Left ventricle myocardium inferior (tissue), 1 donor: ENCODE measurements at places on chromosomes 6 and 20. TPM values are rescaled to one million over a fixed set of nuclear protein-coding genes. Genes with fewer than 3 reads are reported as not detected.
A peak's percentile ranks its signal among the peaks of the same experiment; 100 is the strongest.

The IYD gene
- not detected for total RNA-seq

GRCh38 chr20:5328268-5328667 lies 11.5 kb upstream of the PROKR2 start:
- no peak for DNase-seq

DNA sequence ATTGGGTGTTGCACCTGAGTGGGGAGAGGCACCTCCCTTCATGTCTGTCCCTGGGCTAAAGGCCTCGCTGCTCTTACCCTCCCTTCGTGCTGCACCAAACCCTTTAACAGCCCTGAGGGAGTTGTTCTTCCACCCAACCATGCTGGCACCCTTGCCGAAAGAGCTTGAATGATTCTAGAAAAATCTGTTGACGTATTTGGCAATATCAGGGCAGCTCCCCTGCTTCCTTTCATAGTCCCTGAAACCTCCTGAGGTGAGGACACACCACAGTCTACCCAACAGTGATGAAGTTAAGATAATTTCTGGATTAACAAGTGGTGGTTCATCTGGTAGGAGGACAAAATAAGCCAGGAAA lies 15.3 kb downstream of the CD83 start:
- DNase-seq: no peak

GRCh38 chr6:128606611-128607010 lies 86.2 kb upstream of the PTPRK start:
- DNase-seq: no peak

- DNase-seq: no peak
Measured at GRCh38 chr20:25135031-25135430, 53.1 kb upstream of the VSX1 start.

- no peak for DNase-seq
Measured at GRCh38 chr20:23150304-23151007, 64.3 kb upstream of the CD93 start.

DNA sequence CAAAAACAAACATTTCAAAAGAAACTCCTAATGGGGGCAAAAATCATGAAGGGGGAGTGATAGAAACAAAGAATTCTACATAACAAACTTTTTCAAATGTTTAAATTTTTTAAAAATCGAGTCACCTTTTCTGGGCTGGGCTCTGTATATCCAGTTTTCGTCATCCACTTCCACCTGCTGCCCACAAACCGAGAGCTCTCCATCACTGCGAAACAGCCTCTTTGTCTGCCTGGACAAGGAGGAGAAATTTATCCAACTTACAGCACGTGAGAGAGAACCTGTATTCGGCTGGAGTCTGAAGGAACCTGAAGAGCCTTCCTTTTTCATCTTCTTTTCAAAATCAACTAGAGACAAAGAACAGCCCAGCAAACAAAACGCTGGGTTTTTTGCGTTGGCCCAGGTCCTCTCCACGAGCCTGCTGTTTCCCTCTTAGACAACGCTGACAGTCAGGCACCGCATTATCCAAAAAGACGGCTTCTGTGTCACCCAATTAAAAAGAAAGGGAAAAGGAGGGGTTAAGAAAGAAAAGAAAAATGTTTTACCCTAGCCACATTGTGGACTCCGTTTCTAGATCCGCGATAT lies 72.4 kb upstream of the NHSL1 start:
- DNase-seq: no peak

DNA sequence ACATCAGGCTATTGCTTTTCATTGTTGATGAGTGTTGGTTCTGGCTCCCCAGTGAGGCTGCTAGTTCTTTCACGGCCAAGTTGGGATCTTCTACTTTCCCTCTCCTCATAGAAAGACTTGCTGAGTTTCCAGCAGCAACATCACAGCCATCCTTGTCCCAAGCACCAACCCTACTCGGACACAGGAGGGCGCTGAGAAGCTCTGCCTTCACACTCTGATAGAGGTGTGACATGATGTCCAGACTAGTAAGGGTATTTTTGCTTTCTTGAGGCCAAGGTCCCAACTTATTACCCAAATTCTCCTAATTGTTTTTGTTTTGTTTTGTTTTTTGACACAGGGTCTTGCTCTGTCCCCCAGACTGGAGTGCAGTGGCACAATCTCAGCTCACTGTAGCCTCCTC lies 3.0 kb upstream of the GCM1 start:
- no peak for DNase-seq

- DNase-seq: no peak
Measured at GRCh38 chr6:11243861-11244260, 11.4 kb upstream of the NEDD9 start.

The SPATS1 gene
- total RNA-seq: not detected

GRCh38 chr6:112485827-112486212 lies 138.7 kb downstream of the RFPL4B start:
- DNase-seq: no peak

- DNase-seq: no peak
Measured at GRCh38 chr6:142952614-142953013, 7.6 kb upstream of the HIVEP2 start.

DNA sequence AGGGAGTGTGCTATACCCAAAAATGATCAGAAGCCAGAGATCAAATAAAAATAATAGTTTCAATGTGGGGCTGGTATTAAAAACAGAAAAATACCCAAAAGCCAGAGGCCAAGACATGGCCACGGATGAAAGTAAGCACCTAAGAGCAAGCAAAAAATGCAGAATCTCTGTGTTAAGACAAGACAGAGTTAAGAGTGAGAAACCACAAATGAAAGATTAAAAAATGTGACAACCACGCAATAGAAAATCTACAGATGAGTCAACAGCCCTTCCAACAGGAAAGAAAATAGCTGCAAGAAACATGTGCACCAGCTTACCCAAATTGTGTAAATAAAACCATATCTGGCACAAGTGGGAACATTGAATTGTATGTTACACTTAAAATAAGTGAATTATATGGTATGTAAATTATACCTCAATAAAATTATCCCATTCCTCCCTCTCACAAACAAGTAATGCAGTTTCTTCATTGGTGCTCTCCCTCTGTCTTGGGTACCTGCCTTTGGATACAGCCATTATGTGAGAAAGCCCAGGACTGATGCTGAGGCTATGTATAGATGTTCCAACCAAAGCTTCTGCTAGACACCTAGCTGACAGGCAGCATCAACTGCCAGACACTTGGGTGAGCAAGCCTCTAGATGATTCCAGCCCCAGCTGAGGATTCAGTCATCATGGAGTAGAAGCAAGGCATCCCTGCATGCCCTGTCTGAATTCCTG lies 55.3 kb upstream of the UFL1 start:
- no peak for DNase-seq

The DCBLD1 gene
- total RNA-seq: 5.5 TPM

The EEF1A2 gene
- total RNA-seq: 1,286 TPM

The RANBP9 gene
- total RNA-seq: 33.2 TPM

- DNase-seq: peak; percentile 64
Measured at GRCh38 chr20:39986173-39986904, 702.7 kb downstream of the MAFB start.

The LRRC73 gene
- total RNA-seq: 1.6 TPM

- no peak for DNase-seq
Measured at GRCh38 chr20:35947907-35948306, 6.4 kb downstream of the SCAND1 start.

DNA sequence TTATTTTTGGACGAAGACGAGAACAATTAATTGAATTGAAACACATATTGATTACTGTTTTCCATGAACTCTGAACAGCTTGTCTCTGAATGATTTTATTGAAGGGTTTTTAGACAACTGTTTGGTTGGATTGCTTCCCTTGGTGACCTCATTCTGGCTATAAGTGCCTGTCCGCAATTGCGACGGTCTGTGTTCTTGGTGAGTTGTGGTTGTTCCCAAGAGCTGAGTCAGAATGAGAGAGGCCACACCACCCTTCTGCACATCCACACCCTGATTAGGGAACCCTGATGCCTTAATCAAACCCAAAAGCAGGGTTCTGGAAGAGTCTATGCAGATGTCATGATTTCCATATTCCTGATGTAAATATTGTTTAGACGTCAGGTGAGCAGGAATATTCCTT lies 747.0 kb downstream of the PTPRT start:
- DNase-seq: peak; percentile 20

DNA sequence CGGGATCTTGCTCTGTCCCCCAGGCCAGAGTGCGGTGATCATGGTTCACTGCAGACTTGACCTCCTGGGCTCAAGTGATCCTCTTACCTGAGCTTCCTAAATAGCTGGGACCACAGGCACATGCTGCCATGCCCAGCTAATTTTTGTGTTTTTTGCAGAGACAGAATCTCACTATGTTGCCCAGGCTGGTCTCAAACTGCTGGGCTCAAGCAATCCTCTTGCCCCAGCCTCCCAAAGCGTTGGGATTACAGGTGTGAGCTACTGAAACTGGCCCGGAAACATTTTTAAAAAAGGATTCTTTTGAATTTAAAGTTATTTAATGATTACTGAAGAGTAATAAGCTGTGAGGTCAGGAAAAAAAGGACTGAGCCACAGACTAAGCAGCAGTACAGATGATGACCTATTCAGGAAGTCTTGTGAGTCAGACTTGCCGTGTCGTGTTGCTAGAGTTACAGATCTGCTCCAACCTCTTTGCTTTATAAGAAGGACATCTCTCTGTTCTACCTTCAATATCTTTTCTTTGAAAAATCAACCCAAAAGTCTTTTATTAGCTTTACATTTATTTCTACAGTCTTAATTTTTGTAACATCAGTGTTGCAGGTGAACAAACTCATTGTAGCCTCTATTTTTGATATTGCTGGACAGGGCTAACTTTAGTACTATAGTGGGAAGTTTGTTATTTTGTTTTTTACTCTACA lies 108.7 kb downstream of the NCOA3 start:
- DNase-seq: no peak

- DNase-seq: no peak
Measured at GRCh38 chr6:162882801-162883481, 155.2 kb downstream of the PACRG start.

- DNase-seq: no peak
Measured at GRCh38 chr20:63104312-63105181, 97.8 kb upstream of the BHLHE23 start.

GRCh38 chr6:51553246-51554015 lies 534.0 kb downstream of the PKHD1 start:
- no peak for DNase-seq

- no peak for DNase-seq
Measured at GRCh38 chr6:44054721-44055559, 72.3 kb downstream of the MRPL14 start.

DNA sequence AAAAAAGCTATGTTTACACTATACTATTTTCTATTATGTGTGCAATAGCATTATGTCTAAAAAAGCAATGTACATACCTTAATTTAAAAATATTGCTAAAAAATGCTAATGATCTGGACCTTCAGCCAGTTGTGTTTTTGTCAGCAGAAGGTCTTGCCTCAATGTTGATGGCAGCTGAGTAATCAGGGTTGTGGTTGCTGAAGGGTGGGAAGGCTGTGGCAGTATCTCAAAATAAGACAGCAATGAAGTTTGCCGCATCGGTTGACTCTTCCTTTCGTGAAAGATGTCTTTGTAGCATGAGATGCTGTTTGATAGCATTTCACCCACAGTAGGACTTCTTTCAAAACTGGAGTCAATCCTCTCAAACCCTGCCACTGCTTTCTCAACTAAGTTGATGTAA lies 134.7 kb upstream of the CDYL start:
- no peak for DNase-seq

DNA sequence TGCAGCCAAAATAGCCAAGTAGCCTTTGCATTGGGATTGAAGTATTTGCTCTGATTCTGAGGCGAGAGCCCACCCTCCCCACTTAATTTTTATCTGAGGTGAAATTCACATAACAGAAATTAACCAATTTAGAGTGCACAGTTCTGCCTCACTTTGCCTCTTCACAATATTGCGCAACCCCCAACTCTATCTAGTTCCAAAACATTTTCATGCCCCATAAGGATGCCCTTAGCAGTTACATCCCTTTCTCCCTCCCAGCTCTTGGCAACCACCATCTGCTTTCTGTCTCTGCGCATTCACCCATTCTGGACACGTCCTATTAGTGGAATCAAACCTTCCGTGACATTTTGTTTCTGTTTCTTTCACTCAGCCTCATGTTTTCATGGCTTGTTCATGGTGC lies 9.0 kb downstream of the MAS1L start:
- no peak for DNase-seq

- peak; percentile 40 for DNase-seq
Measured at GRCh38 chr6:85580878-85581267, 12.8 kb downstream of the SNX14 start.

DNA sequence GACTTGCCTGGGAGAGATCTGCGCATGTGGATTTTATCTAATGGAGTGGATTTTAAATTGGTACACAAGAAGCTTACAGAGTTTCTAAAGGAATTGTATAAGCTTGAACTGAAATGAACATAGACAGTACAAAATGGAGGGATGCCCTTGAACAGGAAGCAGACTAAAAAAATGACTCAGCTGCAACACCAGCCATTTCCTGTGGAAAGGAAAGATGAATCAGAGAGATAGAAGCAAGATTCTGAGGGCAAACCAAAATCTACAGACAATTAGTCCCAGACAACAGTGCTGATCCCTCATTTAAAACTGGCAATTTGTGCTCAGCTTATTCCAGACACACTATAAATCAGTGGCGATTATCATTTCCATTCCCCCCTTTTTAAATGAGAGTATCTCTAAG lies 114.6 kb upstream of the TCF21 start:
- no peak for DNase-seq

- no peak for DNase-seq
Measured at GRCh38 chr6:22582417-22583205, 13.2 kb downstream of the HDGFL1 start.

DNA sequence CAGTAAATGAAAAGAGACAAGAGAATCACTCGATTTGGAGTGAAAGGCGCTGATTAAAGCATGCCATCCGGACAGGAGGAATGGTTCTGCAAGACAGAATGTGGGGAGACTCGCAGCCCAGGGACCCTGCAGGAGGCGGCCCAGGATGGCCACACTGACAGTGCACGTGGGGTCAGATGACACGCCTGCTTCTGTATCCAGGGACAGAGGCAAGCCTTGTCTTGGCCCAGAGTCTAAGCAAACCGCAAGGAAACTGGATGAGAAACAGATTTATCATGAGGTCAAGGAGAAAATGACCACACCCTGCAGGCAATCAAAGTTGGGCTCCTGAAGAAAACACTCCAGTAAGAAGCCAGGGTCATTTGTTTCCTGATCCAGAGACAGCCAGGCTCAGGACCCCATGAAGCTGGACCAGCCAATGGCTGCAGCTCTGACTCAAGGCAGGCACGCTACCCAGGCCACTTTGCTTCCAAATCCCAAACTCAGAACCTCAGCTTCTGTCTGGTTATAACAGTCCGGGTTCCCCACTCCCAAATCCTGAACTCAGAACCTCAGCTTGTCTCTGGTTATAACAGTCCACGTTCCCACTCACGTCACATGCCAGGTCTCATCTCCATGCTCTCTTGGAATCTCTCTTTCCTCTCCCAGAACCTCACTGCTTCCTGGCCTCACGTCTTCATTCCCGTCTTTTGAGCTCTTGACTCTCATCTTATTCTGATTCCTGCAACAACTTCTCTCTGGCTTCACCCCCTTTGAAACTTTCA lies 144.9 kb upstream of the THBS2 start:
- DNase-seq: no peak

GRCh38 chr6:45423824-45424450 lies 46.2 kb upstream of the SUPT3H start:
- DNase-seq: peak; percentile 22

- no peak for DNase-seq
Measured at GRCh38 chr6:324116-324728, 31.9 kb downstream of the DUSP22 start.
